ENCODE measurements at places on chromosomes 4 and X.

GRCh38 chr4:176792326-176793059 lies at the start of gene VEGFC:
VEGFC (minus strand) TSS chr4:176792922; CDS start chr4:176792311, 611 bp downstream.
- no peak for DNase-seq

GRCh38 chrX:21524008-21524407 lies 134.1 kb downstream of the KLHL34 start:
- DNase-seq = no peak

GRCh38 chr4:16116493-16116990 lies 32.7 kb upstream of the PROM1 start:
- no peak for DNase-seq

DNA sequence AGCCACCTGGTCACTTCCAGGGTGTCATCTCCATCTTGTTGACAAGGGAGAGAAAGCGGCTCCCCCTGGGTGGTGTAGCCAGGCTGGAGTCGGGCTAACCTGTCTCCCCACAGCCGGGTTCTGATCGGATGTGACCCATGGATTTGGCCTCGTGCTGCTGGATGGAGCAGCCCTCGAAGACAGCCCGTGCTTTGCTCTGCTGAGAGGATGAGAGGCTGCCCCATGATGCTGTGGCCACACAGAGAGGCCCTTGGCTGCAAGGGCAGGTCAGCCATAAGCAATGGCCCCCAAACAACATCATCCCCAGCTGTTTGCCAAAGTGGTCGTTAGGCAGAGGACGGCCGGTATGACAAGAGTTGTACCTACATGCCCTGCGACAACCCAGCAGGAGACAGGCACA lies 106.6 kb downstream of the HMX1 start:
- no peak for DNase-seq

DNA sequence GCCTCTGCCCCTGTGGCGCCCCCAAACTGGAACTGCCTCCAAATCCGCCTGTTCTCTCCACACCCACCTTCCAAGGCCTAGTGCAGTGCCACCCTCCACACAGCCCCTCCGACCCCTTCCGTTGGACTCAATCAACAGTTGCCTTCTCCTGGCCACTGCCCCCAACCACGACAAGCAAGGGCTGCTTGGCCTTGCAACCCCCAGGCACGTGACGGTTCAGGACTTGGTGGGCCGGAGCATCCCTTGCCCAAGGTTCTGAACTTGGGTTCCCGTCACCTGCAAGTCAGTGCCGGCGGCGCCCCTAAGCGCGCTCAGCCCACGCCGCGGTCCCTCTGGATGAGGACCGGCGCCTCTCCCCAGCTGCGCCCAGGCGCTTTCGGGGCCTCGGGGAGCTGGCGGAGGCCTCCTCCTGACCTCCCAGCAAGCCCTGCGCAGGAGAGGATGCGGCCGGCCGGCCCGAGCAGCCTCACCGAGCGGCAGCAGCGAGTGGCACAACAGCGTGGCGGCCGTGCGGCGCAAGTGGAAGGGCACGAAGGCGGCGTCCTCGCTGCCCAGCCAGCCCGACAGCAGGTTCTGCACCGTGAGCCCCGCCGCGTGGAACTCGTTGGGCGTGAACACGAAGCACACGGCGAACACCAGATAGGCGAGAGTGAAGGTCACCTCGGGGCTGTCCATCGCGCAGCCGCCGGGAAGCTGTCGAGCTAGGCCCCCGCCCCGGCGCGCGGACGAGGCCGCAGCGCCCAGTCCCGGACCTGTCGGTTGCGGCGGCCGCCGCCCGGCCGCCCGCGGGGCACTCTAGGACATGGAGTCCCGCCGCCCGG lies 750 bp downstream of the TMEM129 start:
- DNase-seq = no peak

DNA sequence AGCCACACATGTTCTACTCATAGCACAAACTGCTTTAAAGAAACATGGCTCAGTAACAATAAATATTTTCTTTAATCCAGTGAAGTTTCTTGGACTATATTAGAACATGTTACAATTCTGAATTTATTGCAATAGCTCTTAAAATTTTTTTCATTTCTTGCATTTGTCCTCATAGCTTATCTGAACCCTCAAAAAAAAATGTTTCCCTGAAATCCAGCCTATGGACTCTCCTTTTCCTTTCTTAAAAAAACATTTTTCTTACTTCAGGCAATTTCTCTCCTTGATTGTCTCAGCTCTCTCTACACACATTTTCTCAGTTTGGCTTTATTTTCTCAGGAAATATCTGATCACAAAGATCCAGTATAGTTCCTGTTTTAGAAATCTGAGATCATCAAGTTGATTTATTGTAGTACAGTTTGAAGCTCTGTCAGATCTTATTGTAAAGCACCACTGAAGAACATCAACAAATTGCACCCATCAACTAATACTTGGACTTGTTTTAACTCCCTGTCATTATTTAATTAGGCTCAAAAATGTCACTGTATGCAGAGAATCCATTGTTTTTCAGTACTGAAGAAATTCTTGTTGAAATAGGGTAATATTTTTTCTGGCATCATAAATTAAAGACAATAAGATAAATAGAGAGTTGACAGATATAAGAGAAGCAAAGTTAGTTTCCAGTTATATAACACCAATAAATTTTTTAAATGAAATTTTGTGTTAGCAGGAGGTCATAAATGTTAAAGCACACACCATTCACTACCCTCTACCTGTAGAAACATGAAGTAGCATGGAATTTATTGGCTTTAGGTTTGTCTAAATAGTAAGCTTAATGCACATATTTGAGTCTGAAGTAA lies 317.7 kb downstream of the ARHGAP24 start:
- DNase-seq = no peak

- DNase-seq = peak; percentile 46
Measured at GRCh38 chr4:176198316-176198903, 3.0 kb upstream of the SPATA4 start.

GRCh38 chr4:14865804-14866203 lies 136.5 kb upstream of the CPEB2 start:
- DNase-seq = no peak

GRCh38 chr4:57061395-57061794 lies 48.8 kb downstream of the IGFBP7 start:
- DNase-seq = no peak

GRCh38 chr4:138178566-138178965 lies 63.6 kb downstream of the SLC7A11 start:
- DNase-seq = no peak

- DNase-seq = no peak
Measured at GRCh38 chr4:80085081-80085480, 12.1 kb upstream of the ANTXR2 start.

GRCh38 chr4:182809417-182810102 lies 107.6 kb downstream of the DCTD start:
- DNase-seq = no peak

GRCh38 chr4:52028970-52029369 lies 8.8 kb upstream of the LRRC66 start:
- DNase-seq = no peak

- DNase-seq = no peak
Measured at GRCh38 chr4:183758758-183759447, 99.8 kb downstream of the TRAPPC11 start.

DNA sequence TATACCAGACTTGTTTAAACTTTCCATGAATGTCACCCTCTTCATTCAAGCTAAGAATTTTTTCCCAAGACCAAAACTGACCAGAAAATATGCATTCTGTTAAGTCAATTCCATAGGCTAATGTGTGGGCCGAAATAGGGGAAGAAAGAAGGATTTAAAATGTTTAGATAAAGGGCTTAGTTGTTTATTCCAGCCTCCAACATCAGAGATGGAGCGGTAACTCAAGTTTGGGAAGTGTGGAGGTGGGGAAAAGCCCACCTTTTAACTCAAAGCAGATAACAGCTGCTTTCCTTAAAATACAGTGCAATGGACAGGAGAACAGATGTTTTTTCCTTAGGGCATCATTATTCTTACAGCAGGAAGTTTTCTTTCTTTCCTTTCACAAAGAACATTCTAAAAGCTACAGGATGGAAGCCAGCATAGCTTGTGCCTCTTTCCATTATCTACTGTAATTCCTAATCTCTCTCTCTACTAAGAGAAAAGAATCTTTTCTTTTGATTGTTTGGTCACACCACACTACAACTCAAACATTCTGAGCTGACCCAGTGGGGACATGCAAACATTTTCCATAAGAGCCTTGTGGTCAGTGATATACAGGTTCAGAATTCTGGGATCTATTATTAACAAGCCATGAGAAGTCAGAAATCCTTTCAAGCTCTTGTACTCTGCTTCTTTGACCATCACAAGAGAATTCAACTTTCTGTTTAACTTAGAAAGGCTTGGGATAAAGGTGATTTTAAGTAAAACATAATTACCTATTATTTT lies 101.6 kb downstream of the PDE5A start:
- no peak for DNase-seq

- DNase-seq = no peak
Measured at GRCh38 chr4:12221031-12221430, 792.3 kb upstream of the HS3ST1 start.

DNA sequence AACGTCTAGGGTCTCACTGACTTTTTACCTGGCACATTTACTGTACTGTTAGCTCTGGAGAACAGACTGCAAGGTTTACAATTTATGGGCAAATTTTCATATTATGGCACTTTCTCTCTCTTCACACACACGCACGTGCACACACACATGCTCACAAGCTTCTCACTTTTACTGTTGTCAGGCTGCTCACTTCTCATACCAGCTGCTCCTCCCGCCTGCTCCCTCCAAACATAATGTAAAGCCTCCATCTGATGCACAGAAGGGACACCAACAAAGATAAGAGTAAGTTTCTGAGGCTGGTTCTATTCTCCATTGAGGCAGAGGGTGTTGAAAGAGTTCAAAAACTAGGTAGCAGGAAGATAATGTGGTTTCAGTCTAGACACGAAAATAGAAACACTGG lies 128.9 kb upstream of the DCLK2 start:
- no peak for DNase-seq

DNA sequence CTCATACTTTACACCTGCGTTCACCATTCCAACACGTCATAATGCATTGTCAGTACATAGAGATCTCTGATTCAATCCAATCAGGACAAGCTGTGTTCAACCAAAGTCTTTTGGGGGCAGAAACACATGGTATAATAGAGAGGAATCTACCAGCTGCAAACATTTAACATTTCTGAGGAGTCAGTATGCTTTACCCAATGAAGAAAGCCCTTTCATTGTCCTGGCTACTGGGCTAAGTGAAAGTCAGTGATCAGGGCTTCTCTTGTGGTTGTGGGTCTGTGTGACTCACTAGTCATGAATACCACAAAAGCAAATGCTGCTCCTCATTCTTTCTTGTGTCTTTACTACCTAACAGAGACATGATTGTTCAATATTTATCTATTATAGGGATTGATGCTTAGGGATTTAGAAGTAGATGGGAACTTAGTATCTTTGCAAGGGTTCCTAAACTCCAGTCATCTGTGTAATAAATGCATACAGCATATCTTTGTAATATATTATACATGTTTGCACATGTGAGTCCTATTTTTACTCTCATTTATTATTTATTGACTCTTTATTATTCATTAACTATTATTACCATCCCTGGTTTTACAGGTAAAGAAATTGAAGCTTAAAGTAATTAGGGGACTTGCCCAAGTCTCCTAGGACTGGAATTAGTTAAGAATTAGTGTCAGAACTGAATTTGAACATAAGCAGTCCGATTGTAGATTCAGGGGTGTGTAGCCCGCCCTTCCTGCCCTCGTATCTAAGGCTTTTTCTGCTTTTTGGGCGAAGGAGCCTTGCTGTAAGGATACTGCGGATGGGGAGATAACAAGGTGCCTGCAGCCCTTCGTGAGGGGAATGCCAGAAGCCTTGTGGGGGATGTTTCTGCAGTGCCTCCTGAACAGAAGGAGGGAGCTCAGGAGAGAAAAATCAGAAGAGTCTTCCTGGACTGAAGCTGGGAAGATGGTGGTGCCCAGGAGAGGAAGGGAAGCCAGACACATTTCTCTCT lies 353.1 kb upstream of the BOD1L1 start:
- no peak for DNase-seq

- DNase-seq = no peak
Measured at GRCh38 chr4:173761236-173761635, 231.2 kb upstream of the HAND2 start.

DNA sequence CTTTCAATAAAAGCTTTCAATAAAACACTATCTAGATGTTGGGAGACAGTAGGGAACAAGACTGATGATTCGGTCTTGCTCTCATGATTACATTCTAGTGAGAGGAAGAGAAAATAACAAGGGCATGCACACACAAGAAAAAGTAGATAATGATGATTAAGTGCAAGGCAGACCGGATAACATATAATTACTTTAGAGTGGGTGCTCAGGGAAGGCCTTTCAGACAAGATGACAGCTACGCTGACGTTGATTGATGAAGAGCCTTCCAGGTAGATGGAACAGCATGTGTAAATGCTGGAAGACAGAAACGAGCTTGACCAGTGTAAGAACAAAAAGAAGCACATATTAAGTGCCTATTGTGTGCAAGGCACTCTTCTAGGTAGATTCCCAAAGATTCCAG lies 43.4 kb downstream of the TXK start:
- DNase-seq = no peak

DNA sequence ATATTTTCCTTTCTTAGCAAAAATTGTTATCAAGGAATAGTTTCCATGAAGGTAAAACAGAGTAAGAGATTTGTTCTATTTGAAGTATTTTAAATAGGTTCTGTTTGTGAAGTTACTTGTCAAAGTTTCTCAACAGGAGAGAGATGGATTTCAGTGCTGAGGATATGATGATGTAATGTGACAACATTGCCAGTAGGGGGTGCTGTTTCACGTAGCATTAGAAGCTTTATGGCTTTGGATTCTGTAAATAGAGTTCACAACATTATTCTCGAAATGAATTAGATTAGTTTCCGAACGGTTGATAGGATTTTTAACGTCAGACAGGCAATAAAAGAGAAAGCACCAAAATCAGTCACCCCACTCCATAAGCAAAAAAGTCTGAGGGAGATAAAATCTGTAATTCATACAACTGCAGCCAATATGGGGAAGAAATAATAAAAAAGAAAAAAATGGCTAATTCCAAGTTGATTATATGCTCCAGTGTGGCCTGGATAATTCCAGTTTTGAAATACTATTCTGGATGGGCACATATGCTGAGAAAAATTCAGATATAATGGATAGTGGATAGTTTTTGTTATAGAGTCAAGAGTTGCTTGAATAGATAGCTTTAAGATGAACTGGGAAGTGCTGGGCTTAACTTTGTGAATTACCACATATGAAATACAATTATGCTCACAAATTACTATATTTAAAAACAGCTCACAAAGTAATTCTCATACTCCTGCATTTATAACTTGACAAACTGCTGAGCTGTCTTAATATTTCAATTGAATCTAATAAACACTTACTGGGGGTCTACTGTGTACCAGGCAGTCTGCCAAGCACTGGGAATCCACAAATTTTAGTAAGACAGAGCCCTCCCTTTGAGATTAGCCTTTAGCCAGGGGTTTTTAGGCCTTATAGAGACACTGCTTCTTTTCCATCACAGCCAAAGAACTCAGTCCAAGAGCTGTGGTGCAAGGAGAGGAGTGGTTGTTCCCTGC lies 109.1 kb downstream of the GPAT3 start:
- DNase-seq = peak; percentile 66

GRCh38 chr4:10925996-10926395 lies 241.4 kb upstream of the CLNK start:
- no peak for DNase-seq

DNA sequence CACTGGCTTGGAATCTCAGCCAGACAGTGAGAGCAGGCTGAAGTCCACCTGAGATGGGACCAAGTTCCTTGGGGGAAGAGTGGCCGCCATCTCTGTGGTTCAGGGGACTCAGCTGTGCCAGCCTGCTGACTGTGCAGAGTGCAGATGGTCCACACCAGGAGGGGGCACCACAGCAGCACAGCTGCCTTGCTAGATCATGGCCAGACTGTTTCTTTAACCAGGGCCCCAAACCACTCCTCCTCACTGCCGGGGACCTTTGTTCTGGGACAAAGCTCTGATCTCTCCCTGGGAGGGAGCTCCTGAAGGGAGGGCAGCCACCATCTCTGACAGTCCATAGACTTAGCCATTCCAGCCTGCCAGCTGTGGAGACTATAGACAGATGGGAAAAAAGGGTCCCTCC lies 2189.6 kb downstream of the PCDH7 start:
- DNase-seq = no peak

Measured in DMS79 treated with DMSO at 0.1 percent for 48 hours (cell line).